ENCODE measurements at places on chromosomes 7 and 10.

DNA sequence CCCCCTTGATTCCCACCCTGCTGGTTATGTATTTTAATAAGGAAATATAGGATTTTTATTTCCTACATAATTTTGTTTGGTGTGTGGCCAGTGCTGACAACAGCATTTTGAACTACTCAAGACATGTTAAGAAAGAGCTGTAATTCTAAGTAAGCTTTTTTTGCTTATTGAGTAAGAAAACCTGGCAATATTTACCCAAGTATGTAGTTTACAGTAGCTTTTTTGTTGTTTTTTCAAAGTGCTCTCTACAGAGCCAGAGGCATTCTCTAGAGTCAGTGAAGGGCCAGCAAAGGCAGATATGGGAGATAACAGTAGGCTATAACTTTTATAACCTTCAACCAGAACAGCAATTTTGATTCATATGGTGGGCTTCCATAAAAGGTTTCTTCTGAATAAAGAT, 63.2 kb upstream of the TMEM168 start:
- DNase-seq = no peak

- DNase-seq = no peak
Observed at GRCh38 chr7:123616223-123616622, 14.6 kb downstream of the ASB15 start.

DNA sequence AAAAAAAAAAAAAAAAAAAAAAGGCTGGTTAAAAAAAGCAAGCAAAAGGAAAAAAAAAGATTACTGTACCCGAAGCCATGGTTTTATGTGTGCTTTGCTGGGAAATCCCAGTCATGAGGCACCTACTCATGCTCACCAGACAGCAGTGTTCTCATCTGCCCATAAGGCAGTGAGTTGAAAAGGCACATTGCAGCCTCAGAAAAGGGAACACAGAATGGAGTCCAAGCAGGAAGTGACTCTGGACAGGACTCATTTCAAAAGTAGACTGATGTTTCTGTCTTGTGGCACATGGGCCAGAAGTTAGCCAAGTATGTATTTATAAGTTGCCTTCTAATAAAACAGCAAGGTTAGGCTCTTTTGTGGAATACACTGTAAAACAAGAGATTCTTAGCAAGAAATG, 40.2 kb downstream of the PDSS1 start:
- DNase-seq = peak; percentile 44

DNA sequence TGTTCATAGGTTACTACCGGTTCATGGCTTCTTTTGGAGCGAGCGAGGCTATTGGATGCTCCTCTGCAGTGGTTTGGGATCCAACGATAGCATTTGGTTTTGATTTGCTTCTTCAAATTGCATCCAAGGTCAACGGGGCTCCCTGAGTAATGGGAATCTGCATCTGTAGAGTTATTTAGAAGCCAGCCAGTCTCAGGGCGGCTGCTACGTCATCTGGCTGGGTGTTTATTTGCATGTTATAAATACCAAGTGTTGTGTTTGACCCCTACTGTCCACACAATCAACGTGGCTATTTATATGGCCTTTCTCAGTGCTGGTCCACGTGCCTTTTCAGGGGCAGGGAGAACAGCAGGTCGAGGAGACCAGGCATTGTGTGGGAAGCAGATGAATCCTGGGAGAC, 137.7 kb downstream of the PRPF18 start:
- DNase-seq = no peak

DNA sequence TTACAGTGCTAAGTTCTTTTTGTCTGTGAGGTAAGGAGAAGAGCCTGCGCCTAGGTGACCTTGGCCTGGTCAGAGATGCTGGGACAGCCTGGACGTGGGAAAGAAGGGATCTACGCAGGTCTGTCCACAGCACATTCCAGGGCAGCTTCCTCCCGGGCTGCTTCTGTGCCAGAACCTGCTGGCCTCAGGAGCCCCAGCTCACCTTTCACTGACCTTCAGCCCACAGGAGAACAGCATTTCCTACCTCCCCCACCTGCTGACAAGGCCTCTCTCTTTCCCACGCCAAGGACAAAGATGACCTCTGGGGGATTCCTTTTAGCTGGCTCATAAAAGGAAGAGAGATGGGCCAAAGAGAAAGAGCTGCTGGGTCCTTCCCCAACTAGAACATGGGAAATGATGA, 260.6 kb downstream of the KCNMA1 start:
- no peak for DNase-seq
